ENCODE measurements at places on chromosomes 16 and 17. TPM values are rescaled to one million over a fixed set of nuclear protein-coding genes. Genes with fewer than 3 reads are reported as not detected.

The RGS11 gene
- polyA plus RNA-seq, result not detected

The CCL3 gene
- 149 TPM for polyA plus RNA-seq

The SGSH gene
- polyA plus RNA-seq, result 32.7 TPM

The ACSM3 gene
- polyA plus RNA-seq, result 5.5 TPM
